ENCODE measurements at places on chromosomes 4 and X.

DNA sequence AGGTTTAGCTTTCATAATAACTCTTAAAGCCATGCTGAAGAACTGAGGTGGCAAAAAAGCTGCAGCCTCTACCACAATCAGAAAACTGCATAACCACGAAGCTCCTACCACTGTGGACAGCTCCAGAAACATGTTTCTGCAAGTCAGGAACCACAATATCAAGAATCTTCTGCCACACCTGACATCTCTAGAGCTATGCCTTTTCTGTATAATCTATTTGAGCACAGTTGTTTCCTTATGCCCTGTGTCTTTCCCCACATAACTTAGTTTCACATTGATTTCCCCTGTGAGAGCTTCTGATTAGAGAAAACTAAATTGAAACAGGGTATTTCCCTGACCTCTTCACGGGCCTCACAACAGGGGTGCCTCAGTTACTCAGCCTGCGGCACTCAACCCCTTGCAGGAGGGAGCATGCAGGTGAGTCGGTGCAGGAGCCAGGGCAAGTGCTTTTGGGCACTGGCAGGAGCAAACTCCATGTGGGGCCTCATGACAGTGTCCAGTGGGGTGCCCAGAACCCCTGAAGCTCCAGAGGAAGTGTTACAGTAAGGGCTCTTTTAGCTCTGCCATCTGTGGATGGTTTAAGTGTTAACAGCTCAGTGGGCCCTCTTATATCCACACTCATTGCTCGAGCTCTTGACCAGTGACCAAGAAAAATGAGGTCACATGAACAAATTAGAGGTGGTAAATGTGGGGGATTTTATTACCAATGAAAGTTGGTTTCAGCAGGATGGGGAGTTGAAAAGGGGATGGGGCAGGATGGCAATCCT lies 132.8 kb upstream of the BMP3 start:
- no peaks in the 10 kb centered on the region for H3K4me1 ChIP-seq
- H3K27ac ChIP-seq = no peak overlapping the region
- DNase-seq = no peak
- no peak overlapping the region for H3K4me3 ChIP-seq
- H3K27me3 ChIP-seq = no peaks in the 10 kb centered on the region
- no peaks in the 10 kb centered on the region for H3K36me3 ChIP-seq

DNA sequence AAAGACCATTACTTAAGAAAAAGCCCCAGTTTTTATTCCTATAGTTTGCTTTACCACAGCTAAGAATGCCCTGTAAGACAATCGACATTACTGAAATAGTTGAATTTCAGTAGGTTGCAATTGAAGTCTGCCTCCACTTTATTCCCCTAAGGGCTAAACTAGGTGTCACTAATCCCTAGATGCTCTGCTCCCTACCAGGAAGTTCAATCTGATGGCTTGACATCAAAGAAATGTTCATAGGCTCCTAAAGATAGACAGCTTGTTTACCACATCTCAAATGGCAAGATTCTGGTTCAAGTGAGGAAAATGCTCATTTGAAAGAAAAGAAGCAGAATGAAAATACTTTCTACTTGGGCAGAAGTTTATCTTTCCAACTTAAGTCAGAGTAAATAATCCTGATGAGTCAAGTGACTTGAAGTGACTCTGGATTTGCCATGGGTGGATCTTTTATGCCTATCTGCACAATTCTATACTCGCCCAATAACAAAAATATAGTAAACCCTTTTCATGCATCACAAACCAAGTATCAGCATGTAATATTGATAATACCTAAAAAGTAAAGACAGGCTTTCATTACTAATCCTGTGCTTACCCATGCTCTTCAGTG lies 117.2 kb downstream of the SH3RF1 start:
- peaks cover 4% of the 10 kb centered on the region for H3K36me3 ChIP-seq
- H3K27me3 ChIP-seq = no peaks in the 10 kb centered on the region
- H3K4me1 ChIP-seq = peaks cover 5% of the 10 kb centered on the region

DNA sequence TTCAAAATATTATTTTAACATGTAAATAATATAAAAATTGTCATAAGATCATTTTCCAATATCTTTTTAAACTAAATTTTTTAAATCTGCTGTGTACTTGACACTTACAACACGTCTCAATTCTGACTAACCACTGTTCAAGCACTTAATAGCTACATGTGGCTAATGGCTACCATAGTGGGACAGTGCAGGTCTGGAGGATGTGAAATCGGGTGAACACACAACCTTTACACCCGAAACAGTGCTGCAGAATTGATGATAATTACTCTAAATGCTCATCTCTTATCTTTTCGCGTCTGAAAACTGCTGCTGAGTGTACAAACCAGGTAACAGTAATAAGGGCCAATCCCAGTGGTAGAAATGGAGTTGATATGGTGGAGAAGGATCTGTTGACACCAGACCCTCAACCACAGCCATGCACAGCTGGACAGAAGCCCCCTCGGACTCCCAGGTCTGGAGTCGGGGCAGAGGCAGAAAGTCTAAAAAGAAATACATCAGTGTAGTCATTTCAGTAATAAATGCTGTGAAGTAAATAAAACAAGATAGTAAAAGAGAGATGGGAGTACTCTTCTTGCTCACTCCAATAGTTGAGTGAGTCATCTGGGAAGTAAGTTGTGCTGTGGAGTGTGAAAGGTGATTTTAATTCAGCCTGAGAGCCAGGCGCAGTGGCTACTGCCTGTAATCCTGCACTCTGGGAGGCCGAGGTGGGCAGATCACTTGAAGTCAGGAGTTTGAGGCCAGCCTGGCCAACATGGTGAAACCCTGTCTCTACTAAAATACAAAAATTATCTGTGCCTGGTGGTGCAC lies 150.0 kb downstream of the CBR4 start:
- peaks cover 15% of the 10 kb centered on the region for H3K36me3 ChIP-seq
- H3K4me3 ChIP-seq = no peak overlapping the region
- H3K27ac ChIP-seq = no peak overlapping the region
- H3K27me3 ChIP-seq = no peaks in the 10 kb centered on the region
- peaks cover 6% of the 10 kb centered on the region for H3K4me1 ChIP-seq
- no peak for DNase-seq

DNA sequence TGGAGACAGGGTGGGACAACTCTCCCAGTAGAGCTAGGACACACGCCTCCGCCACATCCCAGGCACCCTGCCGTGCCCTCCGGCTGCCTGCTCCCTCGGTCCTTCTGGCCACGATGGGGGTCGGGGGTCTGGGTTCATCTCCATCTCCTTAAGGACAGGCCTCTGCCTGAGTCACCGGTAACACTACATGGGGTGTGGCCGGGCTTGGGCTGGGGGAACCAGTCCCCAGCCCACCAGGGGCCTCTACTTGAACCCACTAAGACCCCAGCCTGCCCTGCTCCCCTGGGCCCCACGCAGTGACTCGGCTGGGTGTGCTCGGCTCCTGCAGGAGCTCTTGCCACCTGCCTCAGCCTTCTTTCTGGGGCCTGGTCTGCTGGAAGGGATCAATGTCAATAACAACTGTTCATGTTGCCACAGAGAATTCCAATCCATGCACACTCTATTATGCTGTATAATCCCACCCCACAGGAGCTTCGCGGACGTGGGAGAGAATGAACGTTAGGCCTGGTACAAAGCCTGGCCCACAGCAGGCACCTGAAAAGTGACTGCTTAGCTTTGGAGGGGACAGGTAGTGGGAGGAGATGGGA lies 177.7 kb upstream of the PSAPL1 start:
- no peaks in the 10 kb centered on the region for H3K36me3 ChIP-seq
- H3K4me1 ChIP-seq = no peaks in the 10 kb centered on the region
- no peaks in the 10 kb centered on the region for H3K27me3 ChIP-seq
- no peak overlapping the region for H3K27ac ChIP-seq

- peaks cover 22% of the 10 kb centered on the region for H3K36me3 ChIP-seq
- H3K27ac ChIP-seq = no peak overlapping the region
- H3K27me3 ChIP-seq = no peaks in the 10 kb centered on the region
- H3K4me1 ChIP-seq = peaks cover 15% of the 10 kb centered on the region
Measured at GRCh38 chrX:56784666-56785065, 55.6 kb downstream of the NBDY start.

GRCh38 chr4:81526706-81527105 lies 55.0 kb upstream of the RASGEF1B start:
- H3K27ac ChIP-seq = no peak overlapping the region
- no peak for DNase-seq
- H3K4me3 ChIP-seq = no peak overlapping the region
- H3K36me3 ChIP-seq = no peaks in the 10 kb centered on the region
- H3K27me3 ChIP-seq = no peaks in the 10 kb centered on the region
